ENCODE measurements at places on chromosomes 6 and 20.
A peak's percentile ranks its signal among the peaks of the same experiment; 100 is the strongest.

GRCh38 chr6:134111062-134111677 is 58.7 kb upstream of the SLC2A12 start:
- peak; percentile 27 for DNase-seq

DNA sequence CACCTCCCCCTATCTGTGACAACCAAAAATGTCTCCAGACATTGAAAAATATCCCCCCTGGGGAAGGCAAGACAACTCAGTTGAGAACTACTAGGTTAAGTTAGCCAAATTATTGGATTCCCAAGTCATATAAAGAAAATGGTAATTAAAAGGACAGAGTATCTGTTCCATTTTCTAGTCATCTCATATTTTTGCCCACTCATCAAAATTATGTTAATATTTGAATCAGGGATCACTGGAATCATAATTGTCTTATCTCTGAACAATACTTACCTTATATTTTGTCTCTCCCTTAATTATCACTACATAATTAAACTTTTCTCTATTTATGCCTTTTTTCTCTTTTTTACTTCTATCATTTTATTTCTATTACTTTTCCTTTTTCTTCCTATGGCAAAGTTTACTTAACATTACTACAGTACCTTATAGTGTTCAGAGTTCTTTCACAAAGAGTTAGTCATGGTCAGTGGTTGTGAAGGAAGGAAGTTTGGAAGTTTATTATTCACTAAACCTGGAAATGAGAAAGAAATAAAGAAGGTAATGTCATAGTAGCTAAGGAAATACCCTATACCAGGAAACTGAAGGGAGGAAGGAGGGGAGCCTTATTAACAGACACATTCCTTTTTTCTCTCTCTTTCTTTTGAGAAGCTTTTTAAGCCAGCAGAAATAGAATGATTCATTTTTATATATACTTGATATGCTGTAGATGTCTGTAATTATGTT is 332.9 kb downstream of the COL12A1 start:
- DNase-seq = no peak

- peak; percentile 77 for DNase-seq
These were observed at the start of gene DUSP22 for GRCh38 chr6:291697-292505. Gene DUSP22, plus strand, starts transcription at chr6:292487. Its CDS starts 53 bp downstream, at chr6:292540.

DNA sequence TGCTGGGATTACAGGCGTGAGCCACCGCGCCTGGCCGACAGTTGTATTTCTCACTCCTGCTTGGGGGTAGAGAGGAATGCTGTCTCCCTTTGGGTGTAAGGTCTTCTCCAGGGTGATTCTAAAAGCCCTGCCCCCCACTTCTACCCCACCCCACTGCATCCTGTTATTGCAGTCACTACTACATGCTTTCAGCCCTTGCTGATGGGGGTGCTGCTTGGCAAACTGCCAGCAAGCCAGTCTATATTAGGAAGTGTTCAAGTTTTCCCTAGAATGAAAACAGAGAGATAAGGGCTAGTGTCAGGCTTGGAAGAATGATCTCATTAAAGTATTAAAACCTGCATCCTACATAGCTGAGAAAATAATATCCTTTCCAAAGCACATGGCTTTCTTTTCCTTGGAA is 31.3 kb downstream of the TTI1 start:
- DNase-seq = no peak

DNA sequence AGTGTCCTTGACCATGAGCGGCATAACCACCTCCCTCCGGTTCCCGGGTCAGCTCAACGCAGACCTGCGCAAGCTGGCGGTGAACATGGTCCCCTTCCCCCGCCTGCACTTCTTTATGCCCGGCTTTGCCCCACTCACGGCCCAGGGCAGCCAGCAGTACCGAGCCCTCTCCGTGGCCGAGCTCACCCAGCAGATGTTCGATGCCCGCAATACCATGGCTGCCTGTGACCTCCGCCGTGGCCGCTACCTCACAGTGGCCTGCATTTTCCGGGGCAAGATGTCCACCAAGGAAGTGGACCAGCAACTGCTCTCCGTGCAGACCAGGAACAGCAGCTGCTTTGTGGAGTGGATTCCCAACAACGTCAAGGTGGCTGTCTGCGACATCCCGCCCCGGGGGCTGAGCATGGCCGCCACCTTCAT is 4.9 kb downstream of the TUBB1 start:
- no peak for DNase-seq
